ENCODE measurements at places on chromosomes 7 and 10. TPM values are rescaled to one million over a fixed set of nuclear protein-coding genes. Genes with fewer than 3 reads are reported as not detected.

ERVW-1 gene
- not detected for total RNA-seq

PIP gene
- not detected for total RNA-seq

GRCh38 chr7:54419209-54419608 lies 123.0 kb upstream of the VSTM2A start:
- no peak for ATAC-seq

- peak; percentile 68 for ATAC-seq
These were observed 4.0 kb upstream of the HECW1 start for GRCh38 chr7:43108255-43109011.

GRCh38 chr10:71319800-71320392 lies 837 bp downstream of the SLC29A3 start:
- no peak for ATAC-seq

GRCh38 chr10:12513003-12513365 lies 163.6 kb downstream of the CAMK1D start:
- no peak for ATAC-seq

DNA sequence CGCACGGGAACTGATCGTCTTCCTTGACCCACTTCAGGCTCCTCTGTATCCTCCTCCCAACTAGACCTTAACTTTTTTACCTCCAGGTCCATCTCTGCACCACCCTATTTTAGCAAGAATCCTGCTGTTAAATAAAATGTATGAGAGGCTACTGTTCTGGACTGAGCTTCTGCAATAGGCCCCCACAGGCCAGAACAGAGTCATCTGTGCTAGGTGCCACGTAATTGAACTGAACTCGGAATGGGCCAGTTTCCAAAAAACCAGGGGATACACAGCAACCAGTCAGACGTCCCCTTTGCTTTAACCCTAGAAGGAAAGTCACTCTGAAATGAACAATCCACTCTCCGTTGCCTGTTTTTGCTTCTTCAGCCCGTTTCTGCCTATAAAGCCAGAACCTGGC lies 71.3 kb downstream of the CHST15 start:
- no peak for ATAC-seq

All from gastroesophageal sphincter (tissue), 4 donors.